Stimulated activated CD8-positive, alpha-beta memory T cell treated with anti-CD3 and anti-CD28 coated beads, Interleukin-2, amount 100 ng/mL, for 1 hour (primary cell): ENCODE measurements at places on chromosomes 2 and 18.

DNA sequence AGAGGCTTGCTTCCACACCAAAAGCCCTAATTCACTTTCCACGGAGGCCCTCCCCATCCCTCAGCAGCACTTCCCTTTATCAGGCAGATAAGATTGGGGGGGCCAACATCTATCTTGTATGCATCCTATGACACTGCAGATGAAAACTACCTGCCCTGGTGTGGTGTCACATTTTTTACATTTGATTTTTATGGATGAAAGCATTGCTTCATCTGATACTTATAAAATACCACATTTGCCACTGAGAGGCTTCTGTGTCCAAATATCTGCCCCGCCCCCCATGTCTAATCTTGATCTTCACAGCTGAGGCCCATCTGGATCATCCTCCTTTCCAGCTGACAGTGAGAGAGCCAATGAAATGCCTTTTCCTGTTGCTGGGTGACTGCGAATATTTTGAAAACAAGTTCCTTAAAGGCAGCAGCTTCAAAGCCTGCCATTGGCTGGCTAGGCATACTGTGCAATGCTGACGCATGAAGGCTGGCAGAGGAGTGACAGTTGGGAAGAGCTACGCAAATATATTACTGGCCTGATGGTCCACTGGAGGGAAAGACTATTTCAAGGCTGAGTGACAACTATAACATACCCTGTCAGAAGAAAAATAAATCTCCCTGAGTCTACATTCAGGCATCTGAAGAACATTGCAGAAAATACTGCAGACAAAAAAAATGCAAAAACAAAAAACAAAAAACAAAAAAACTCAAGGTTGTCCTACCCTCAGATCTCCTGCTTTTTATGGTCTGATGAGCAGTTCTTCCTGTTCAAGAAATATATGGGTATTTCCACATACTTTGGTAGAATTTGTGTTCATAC lies 318.7 kb downstream of the PDE11A start:
- no peak for DNase-seq

DNA sequence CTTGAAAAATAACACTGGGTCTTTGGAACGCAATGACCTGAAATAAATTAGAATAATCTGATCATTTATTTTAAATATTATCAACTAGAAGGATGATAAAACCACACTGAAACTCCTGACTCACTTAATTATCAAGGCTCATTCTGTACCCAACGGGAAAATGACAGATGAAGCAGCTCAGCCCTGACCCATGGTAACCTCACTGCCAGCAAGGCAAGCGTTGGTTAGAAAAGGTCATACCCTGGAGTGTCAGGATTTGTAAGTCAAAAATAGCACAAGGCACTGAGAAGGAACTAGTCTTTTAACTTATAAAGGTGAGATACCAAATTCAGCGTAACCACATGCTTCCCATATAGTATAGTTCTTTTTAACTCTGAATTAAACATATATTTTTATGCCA lies 277.5 kb downstream of the ETAA1 start:
- DNase-seq: no peak

DNA sequence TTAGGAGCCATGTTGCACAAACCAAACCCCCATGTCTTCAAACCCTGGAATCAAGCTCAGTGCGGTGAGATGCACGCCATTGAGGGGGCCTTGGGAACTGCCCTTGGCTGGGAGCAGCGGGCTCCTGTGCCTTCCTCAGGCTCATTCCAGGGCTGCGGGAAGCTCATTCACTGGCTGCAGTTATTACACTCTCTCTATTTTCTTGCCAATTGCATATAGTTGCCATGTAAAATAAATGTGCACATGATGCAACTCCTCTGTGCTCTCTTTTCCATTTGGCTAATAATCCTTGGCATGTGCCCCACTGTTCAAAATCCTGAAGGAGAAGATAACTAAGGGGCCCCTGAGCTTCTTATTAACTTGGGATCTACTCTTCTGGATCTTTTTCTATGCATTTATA lies 74.7 kb downstream of the KCTD1 start:
- no peak for DNase-seq

DNA sequence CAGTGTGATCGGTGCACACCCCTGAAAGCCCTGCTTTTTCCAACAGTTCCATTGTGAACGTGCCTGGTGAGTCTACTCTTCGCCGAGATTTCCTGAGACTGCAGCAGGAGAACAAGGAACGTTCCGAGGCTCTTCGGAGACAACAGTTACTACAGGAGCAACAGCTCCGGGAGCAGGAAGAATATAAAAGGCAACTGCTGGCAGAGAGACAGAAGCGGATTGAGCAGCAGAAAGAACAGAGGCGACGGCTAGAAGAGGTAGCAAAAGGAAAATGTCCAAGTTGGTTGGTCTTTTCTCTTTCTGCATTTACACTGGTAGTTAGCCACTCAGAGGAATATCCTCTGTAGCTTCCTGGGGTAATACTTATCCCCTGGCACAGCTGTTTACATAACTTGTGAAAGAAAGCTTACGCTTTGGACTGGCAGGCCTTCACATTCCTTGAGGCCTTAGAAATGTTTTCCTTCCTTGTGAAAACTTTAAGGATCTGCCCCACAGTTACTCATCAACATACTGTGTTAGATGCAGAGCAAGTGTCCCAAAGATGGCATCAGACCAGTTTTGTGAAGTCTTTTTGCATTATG lies 146.6 kb downstream of the MAP4K4 start:
- DNase-seq: no peak

DNA sequence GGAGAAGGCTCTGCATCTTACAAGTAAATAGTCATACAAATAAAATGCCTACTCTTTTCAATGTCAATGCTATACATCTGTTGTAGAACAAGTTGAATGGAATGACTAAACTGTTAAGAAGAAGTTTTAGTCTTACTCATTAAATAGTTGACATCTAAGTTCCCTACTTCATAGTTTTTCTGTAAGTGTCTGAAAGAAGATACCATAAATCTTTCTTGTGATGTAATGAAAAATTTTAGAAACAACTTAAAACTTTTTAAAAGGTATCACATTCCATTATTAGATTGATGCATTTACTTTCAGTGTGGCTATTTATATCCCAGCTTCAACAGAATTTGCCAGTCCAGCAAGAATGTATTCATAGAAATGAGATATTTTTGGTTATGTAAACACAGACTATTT lies 185.2 kb upstream of the EPC2 start:
- no peak for DNase-seq

DNA sequence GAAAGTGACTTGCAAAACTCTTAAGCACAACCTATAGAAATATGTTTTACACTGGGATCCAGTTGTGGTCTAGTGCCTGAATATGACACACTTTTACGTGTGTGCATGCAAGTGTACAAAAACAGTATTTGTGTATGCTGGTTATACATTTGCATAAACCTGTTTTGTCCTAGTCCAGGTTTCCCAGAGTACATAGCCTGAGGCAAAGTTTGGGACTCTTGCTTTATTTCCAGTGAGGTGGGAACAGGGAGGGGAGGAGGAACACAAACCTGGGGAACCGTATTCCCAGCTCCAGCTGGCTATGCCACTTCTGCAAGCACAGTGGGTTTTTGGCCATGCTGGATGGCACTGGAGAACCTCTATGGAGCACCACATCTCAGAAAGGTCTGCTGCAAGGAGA lies 481.1 kb upstream of the HS6ST1 start:
- no peak for DNase-seq
